ENCODE measurements at places on chromosomes 5 and 9. TPM values are rescaled to one million over a fixed set of nuclear protein-coding genes. Genes with fewer than 3 reads are reported as not detected.

Gene ADGRD2
- not detected for total RNA-seq

GRCh38 chr9:124786881-124787573, 10.1 kb downstream of the OLFML2A start:
- H3K27me3 ChIP-seq, result no peaks in the 10 kb centered on the region
- no peaks in the 10 kb centered on the region for H3K36me3 ChIP-seq
- H3K4me1 ChIP-seq, result no peaks in the 10 kb centered on the region
- DNase-seq, result no peak

Gene PCDHA5
- total RNA-seq, result not detected

- H3K4me3 ChIP-seq, result no peak overlapping the region
- peaks cover 24% of the 10 kb centered on the region for H3K4me1 ChIP-seq
- H3K27ac ChIP-seq, result no peak overlapping the region
- no peaks in the 10 kb centered on the region for H3K27me3 ChIP-seq
Observed at GRCh38 chr9:98175028-98175569, 17.3 kb downstream of the CORO2A start.

All from activated naive CD4-positive, alpha-beta T cell treated with anti-CD3 and anti-CD28 coated beads for 36 hours (primary cell).